Activated T-helper 2 cell treated with anti-CD3 and anti-CD28 coated beads, Interferon-gamma antibody, Interleukin-2, Interleukin-4, amounts not matched to agents 10 μg/mL and 5 μg/mL and 100 μg/mL, durations not matched to agents 14 hours and 24 hours and 36 hours (primary cell): ENCODE measurements at places on chromosomes 7 and 10.

- DNase-seq = no peak
- no peak overlapping the region for H3K4me3 ChIP-seq
- no peaks in the 10 kb centered on the region for H3K27me3 ChIP-seq
- H3K4me1 ChIP-seq = no peaks in the 10 kb centered on the region
- no peak overlapping the region for H3K27ac ChIP-seq
These were observed 121.4 kb downstream of the CDK14 start for GRCh38 chr7:90717296-90718060.

DNA sequence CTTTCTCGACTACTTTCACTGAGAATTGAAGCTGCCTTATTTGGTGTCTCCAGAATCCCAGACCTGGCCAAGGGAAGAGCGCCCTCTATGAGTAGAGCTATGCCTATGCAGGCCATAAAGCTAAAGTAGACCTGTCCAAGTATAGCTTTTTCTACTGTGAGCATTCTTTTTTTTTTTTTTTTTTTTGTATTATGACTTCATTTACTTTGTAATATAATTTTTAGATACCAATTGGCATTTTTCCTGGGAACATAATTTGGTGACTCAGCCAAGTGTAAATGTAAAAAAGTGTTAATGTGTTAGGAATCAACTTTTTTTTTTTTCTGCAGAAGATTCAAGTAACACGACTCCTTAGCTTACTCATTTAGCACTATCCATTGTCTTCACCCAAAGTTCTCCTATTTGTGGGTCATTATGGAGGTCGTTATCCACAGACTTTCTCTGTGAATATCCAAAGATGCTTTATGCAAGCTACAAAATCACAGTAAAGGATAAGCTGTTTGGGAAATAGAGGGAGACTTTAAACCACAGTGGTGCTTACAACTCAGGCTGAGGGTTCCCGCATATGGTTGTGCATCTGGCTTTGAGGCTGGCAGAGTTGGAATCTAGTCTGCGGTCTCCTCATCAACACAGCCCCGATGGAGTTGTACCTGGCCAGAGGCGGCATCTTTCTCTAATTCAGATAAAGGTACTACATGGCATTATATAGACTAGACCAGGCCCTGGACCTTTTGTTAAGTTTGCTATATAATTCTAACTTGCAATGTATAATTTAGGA lies 1040.2 kb upstream of the SORCS1 start:
- H3K4me1 ChIP-seq = no peaks in the 10 kb centered on the region
- H3K4me3 ChIP-seq = no peak overlapping the region
- no peak overlapping the region for H3K27ac ChIP-seq

GRCh38 chr10:31004611-31005193 lies 27.0 kb downstream of the ZNF438 start:
- H3K27ac ChIP-seq = peak overlapping the region; percentile 7
- peaks cover 45% of the 10 kb centered on the region for H3K4me1 ChIP-seq
- no peak overlapping the region for H3K4me3 ChIP-seq
- H3K27me3 ChIP-seq = no peaks in the 10 kb centered on the region
- peaks cover 3% of the 10 kb centered on the region for H3K36me3 ChIP-seq
- no peak for DNase-seq

GRCh38 chr7:156753630-156754029 lies 113.1 kb downstream of the RNF32 start:
- DNase-seq = no peak
- no peak overlapping the region for H3K27ac ChIP-seq
- no peak overlapping the region for H3K4me3 ChIP-seq
- H3K36me3 ChIP-seq = peaks cover 45% of the 10 kb centered on the region

GRCh38 chr10:132626761-132627665 lies 89.4 kb downstream of the INPP5A start:
- no peak overlapping the region for H3K27ac ChIP-seq
- H3K36me3 ChIP-seq = no peaks in the 10 kb centered on the region
- peaks cover 10% of the 10 kb centered on the region for H3K4me1 ChIP-seq
- no peak for DNase-seq

DNA sequence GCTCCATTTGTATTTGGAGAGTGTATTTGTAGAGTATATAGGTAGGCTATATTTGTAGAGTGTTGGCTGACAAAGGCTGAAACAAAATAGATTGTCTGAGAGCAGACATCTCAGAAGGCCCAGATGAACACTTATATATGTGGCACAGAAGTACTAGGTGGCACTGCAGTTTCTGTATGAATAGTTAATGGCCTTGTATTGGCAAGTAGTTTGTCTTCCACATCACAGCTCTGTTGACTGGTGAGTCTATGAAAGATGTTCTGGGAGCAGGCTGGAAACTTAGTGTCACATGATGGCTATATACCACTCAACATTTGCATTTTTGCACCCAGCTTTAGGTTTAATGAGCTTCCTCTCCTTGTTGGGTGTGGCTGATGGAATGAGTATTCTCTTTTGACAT lies 51.9 kb downstream of the CCNY start:
- no peaks in the 10 kb centered on the region for H3K27me3 ChIP-seq
- peaks cover 18% of the 10 kb centered on the region for H3K36me3 ChIP-seq
- no peak overlapping the region for H3K27ac ChIP-seq
- H3K4me1 ChIP-seq = peaks cover 9% of the 10 kb centered on the region
- no peak for DNase-seq
- H3K4me3 ChIP-seq = no peak overlapping the region

DNA sequence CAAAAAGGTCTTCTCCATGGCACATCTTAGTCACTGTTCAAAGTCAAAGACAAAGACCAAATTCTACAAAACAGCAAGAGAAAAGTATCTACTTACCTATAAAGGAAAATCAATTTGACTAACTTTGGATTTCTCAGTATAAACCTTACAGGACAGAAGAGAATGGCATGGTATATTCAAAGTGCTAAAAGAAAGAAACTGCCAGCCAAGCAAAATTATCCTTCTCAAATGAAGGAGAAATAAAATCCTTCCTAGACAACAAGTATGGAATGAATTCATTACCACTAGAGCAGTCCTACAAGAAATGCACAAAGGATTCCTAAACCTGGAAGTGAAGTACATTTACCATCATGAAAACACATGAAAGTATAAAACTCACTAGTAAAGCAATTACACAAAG lies 235.5 kb downstream of the STK31 start:
- H3K4me3 ChIP-seq = no peak overlapping the region
- H3K27ac ChIP-seq = no peak overlapping the region
- H3K4me1 ChIP-seq = no peaks in the 10 kb centered on the region
- peaks cover 4% of the 10 kb centered on the region for H3K27me3 ChIP-seq

DNA sequence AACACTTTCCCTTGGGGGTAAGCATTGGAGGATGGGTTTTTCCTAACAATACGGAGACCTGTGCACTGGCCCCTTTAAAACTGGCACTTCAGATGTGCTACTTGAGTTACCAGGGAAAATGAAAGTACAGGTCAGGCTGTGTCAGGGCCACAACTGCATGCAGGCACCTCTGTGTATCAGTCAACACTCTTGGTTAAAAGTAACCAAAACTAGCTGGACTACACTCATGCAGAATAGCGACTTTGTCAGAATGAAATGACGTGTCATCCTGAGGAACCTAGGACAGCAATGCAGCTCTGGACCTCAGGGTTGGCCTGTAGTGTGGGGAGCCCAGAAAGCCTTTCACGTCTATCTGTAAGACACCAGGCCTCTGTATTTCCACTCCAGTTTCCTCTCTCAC lies 33.8 kb upstream of the SMKR1 start:
- peaks cover 73% of the 10 kb centered on the region for H3K36me3 ChIP-seq
- H3K4me1 ChIP-seq = peaks cover 9% of the 10 kb centered on the region
- no peak overlapping the region for H3K27ac ChIP-seq
- no peak overlapping the region for H3K4me3 ChIP-seq
- no peak for DNase-seq
- H3K27me3 ChIP-seq = no peaks in the 10 kb centered on the region

GRCh38 chr7:10838228-10838627 lies 135.4 kb upstream of the PHF14 start:
- no peak overlapping the region for H3K4me3 ChIP-seq
- H3K36me3 ChIP-seq = no peaks in the 10 kb centered on the region
- H3K27ac ChIP-seq = no peak overlapping the region
- DNase-seq = no peak
- no peaks in the 10 kb centered on the region for H3K27me3 ChIP-seq
- no peaks in the 10 kb centered on the region for H3K4me1 ChIP-seq

GRCh38 chr10:102326031-102326430 lies 69.5 kb upstream of the NFKB2 start:
- no peak overlapping the region for H3K27ac ChIP-seq
- H3K4me3 ChIP-seq = no peak overlapping the region
- peaks cover 8% of the 10 kb centered on the region for H3K36me3 ChIP-seq
- peaks cover 22% of the 10 kb centered on the region for H3K4me1 ChIP-seq

- no peak overlapping the region for H3K27ac ChIP-seq
- H3K4me3 ChIP-seq = no peak overlapping the region
- peaks cover 6% of the 10 kb centered on the region for H3K4me1 ChIP-seq
These were observed 208.9 kb downstream of the DNAJB6 start for GRCh38 chr7:157545681-157546060.
